GM04503 (cell line): ENCODE measurements at places on chromosomes 12 and 14.

GRCh38 chr12:128871516-128871892 lies 18.2 kb downstream of the GLT1D1 start:
- no peak for DNase-seq

DNA sequence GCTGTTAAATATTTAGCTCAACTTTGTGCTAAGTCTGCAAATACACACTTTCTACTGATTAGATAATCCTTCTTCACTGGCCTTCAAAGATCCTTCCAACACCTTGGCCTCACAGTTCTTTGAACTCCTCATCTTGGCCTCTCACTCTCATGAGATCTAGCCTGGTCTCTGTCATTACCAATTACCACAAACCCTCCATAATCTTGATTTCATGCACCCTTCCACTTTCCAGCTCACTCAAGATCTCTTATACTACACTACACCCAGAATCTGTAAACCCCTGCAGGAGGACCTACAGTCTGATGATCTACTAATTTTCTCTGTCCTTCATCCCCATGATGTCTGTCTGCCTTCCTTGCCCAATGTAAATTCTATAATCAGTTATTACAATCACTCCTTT lies 71.1 kb downstream of the DUSP16 start:
- no peak for DNase-seq

DNA sequence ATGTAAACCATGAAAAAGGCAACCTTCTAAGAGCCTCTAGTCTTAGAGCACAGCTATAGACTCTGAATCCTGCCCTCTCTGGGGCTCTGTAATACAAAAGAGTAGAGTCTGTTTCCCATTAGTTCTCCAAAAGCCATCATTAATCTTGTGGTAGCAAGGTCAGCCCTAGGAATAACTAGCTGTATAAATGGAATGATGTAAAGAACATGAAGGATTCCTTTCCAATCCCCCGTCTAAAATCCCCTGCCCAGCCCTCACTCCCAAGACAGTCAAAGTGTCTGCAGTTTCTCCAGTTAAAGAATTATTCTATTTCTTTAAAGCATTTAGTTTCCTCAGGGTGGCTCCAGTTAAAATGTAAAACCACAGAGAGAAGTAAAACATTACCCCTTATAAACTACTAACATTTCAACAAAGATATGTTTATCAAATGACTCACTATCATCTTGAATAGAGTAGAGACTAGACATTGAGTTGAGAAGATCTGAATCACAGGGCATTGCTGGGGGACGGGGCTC lies 104.2 kb downstream of the ST8SIA1 start:
- peak; percentile 25 for DNase-seq

DNA sequence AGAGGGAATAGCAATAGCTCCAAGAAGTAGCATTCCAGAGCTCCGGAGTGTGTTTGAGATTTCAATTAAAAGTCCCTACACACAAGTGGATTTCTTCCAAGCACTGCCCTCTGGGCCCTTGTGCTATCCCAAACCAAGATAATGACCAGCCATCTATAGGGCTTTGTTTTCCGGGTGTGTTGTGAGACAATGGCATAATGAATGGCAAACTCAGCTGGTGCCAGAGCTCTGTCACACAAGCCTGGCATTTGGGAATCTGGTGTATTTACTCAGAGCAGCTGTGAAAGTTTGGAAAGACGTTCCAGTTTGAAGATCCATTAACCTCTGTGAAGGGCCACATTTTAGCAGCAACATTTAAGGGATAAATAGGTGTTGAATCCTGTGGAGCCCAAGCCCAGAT lies 61.2 kb upstream of the TMTC2 start:
- DNase-seq, result no peak

- no peak for DNase-seq
Observed at GRCh38 chr12:89163918-89164317, 188.4 kb downstream of the DUSP6 start.

DNA sequence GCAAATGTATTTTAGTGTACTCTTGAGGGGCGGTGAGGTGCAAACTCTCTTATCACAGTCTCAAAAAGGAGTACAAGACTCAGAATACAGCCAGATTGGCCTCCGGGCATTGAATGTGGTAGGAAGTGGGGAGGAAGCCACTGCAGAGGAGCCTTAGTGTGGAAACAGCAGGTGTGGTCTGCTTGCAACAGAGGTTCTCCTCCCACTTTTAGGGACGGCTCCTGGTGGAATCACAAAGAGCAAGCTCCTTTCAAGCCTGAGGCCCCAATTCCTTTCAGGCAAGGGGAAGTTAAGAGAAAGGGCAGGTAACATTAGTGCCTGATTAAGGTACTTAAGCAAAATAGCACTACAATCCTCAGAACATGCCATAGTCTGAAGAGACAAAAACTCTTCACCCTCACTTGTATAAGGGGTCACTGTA lies 23.7 kb upstream of the SLC2A3 start:
- DNase-seq, result no peak
